Stimulated activated CD4-positive, alpha-beta T cell treated with anti-CD3 and anti-CD28 coated beads, Interleukin-12 subunit alpha, Interleukin-12 subunit beta, amount 100 ng/mL, for 24 hours (primary cell): ENCODE measurements at places on chromosomes 5 and 9.

DNA sequence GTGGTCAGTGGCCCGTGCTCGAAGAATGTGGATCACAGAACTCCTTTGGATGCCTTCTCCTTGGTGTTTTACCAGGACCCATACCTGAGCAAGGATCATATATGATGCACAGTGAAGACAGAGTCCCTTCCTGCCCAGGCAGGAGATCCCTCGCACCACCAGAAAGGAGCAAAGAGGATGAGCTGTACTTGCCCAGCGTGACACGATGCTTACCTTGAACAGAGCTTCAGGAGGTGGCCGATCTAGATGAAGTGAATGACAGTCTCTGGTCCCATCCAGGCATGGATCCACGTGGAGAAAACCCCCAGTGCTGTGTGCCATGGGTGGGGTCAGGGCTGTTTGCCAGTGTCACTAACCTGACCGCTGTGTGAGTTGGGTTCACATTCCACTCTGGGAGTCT lies 455.4 kb downstream of the GADD45G start:
- no peak for DNase-seq

GRCh38 chr9:128416432-128417019 lies 4.1 kb upstream of the CERCAM start:
- no peak for DNase-seq

DNA sequence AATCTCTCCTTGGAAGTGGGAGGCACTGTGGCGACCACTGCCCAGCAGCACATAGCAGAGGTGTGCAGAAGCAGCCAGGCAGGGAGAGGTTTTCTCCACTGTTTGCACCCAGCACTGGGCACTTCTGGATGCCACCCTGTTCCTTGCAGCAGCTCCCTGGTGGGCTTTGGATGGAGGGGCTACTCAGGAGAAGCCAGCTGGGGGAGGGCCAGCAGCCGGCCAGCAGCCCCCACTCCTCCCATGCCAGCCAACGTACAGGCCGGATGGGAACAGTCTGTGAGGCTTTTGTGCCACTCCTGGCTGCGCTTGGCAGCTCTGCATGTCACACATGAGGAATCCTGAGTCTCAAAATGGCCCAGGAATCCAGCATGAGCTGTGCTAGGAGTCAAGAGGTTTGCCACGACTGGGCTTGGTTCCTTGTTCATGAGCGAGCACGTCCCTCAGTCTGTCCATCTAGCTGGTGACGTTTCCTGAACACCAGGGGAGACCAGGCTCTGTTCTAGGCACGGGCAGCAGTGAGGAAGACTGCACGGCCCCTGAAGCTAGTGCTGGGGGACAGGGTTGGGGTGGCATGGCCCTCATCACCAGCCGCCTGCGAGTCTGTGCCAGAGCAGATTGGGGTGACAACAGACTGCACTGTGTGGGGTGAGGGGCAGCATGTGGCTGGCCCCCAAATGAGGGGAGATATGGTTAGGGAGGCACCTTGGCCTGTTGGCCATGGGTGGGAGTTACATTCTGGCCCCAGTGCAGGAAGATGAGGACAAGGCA lies 10.1 kb downstream of the PHF2 start:
- DNase-seq, result no peak

GRCh38 chr5:123176224-123176937 lies 87.3 kb downstream of the PRDM6 start:
- DNase-seq, result no peak

DNA sequence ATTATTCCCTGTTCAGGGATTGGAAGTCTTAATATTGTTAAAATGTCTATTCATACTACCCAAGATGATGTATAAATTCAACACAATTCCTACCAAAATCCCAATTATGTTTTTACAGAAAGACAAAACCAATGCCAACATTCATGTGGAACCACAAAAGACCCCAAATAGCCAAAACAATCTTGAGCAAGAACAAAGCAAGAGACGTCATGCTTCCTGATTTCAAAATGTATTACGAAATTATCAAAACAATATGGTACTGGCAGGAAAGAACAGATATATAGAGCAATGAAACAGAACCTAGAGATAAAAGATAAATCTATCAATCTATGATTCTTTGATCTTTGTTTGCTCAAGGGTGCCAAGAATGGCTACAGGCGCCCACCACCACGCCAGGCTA lies 237.9 kb downstream of the TAF11L14 start:
- DNase-seq, result no peak

DNA sequence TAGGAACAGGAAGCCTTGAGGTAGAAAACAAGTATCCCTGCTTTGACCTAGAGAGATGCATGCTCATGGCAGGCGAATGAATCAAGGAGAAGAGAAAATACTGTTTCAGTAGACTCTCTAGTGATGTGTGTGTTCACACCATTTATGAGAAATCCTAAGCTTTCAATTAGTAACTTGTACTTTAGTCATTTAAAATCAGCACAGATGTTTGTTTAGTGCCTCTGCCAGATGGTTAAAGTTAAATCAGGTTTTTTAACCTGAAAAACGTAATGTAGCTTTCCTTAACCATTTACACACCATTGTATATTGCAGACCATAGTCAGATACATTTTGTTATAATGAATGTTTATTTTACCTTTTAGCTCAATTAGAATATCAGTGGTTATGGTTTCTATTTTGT lies 5.0 kb downstream of the TJP2 start:
- DNase-seq, result no peak

DNA sequence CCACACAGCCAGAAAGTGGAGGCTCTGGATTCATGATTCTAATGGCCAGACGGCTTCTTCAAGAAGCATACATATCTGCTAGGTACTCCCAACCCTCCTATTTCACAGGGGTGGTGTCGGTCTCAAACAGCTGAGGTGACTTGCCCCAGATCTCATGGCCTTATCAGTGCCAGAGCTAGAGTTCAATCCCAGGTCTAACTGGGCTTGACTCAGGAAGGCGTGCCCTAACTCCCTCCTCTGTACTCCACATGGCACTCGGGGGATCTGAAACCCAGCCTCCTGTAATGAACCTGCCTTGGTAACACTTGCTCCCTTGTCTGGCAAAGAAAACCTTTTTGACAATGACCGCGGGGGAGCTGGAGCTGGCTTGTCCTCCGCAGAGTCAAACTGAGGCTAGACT lies 2.1 kb downstream of the QRFP start:
- DNase-seq, result no peak

DNA sequence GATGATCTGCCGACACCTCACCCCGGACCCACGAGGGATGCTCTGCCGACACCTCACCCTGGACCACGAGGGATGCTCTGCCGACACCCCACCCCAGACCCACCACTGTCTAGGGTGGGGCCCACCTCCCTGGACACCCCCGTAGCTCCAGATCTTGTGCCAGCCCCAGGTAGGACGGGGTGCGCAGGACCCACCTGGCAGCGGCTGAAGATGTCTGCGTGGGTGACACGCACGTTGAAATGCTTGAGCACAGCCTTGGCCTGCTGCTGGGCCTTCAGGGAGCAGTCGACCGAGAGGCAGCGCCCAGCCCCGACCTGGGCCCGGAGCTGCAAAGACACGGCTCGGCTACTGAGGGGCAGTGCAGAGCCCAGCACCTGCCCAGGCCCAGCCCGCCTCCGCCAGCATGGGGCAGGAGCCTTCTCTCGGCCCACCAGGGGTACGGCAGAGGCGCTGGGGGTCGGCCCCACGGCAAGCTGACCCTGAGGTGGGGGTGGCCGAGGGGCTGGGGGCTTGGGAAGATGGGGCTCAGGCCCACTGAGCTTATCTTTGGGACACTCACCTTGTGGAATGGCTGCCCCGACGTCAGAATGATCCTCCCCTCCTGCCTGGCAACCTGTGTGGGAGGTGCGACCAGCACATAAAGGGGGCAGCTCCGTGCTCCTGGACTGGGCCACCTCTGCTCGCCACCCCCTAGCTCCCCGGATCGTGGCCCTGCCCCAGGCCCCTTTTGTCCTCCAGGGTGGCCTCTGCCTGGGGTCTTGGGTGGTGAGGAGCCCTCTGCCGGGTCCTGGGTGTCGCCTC lies 21.7 kb upstream of the NRARP start:
- DNase-seq, result no peak
